ENCODE measurements at places on chromosomes 3 and 15.

DNA sequence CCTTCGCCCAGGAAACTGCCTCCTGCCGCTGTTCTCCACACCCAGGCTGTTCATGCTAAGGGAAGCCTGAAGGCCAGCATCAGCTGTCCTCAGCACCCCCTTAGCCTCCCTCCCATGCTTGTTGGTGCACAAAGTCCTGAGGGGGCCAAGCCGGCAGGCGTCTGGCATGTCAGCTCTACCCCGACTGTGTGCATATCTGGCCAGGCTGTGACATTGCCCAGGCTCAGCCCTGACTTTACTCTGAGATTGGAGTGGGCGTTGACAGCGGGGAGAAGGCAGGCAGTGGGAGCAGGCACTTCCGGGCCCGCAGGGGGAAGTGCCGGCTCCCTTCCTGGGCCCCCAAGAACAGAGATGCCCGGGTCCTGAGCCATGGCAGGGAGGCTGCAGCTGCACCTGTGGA, 492.2 kb downstream of the AGBL1 start:
- no peak for DNase-seq

DNA sequence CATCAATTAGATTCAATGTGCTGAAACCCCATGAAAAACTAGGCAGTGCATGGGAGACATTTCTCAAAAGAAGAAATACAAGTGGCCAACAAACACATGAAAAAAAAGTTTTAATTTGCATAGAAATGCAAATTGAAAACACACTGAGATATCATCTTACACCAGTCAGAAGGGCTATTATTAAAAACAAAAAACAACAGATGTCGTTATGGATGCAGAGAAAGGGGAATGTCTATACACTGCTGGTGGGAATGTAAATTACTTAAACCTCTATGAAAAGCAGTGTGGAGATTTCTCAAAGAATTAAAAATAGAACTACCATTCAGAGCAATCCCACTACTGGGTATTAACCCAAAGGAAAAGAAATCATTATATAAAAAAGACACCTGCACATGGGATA, 98.7 kb downstream of the CCNL1 start:
- no peak for DNase-seq

- no peak for DNase-seq
Observed at GRCh38 chr15:90054618-90055097, 47.6 kb downstream of the IDH2 start.

GRCh38 chr15:68232937-68233336, 3.4 kb upstream of the CLN6 start:
- DNase-seq: no peak

DNA sequence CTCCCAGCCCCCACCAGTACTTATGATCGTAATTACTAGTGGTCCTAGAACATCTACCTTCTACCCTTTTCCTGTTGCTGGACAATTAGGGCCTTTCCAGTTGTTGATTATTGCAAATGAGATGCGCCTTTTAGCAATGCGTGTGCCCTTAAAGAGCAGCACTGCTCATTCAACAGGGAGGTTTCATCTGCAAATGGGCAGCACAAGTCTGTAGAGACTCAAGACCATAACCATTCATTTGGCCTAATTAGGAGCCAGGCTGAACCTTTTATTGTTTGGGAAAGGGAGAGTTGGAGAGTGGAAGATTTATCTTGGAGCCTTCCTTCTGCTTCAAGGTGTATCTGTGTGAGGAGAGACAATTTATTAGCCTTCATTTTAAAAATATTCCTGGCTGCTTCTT, 42.3 kb downstream of the BOC start:
- DNase-seq: no peak

- no peak for DNase-seq
Observed at GRCh38 chr3:128390867-128391266, 75.8 kb downstream of the DNAJB8 start.

DNA sequence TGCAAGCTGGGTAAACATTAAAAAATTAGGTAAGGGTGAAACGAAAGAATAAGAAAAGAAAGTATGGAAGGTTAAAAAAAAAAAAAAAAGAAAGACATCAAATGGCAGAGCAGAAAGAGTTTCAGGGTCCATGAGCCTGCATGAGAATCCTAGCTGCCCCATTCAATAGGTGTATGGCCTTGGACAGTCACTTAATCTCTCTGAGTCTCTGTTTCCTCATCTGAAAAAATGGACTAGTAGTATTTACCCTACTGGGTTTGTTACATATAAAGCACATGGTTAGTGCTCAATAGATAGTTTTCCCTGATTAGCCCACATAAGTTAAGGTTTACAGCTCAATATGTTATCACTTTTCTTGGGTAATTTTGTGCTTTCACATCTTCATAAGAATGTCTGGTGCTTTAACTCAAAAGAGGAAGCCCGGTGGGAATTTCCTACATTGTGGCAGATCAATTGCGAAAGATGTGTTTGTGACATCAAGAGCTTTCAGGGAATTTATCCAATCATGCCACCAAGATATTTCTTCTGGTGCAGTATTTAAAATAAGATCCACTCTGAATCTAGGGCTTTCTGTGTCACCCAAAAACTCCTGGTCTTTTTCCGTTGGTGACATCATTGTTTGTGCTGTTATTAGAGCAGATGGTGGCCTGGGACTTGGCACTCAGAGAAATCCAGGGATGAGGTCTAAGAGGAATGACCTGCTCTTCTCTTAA, 57.2 kb upstream of the UBE2E1 start:
- no peak for DNase-seq

- DNase-seq: no peak
Observed at GRCh38 chr3:30779686-30780287, 114.7 kb downstream of the GADL1 start.

DNA sequence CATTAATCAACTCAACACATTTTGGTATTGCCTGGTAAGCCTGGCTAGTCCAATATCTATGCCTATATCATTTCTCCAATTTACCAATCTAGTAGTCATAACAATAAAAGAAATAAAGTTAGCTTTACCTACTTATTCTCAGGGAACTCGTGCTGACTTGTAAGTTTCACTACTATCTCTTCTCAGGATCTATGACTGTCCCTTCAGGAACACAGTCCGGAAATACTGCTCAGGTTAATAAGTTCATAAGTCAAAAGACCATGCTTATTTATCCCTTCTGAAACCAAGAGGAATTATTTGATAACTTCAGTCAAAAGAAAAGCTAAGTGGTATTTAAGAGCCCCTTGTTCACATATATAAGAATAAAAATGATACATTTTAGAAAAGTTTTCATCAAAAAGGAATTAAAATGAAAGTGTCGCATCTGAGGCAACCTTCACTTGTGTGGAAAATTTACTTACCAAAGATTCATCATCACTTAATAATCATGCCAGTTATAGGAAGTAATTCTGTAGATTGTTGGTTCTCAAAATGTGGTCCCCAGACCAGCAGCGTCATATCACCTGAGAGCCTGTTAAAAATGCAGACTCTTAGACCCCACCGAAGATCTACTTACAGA, 15.5 kb upstream of the THRB start:
- DNase-seq: no peak

DNA sequence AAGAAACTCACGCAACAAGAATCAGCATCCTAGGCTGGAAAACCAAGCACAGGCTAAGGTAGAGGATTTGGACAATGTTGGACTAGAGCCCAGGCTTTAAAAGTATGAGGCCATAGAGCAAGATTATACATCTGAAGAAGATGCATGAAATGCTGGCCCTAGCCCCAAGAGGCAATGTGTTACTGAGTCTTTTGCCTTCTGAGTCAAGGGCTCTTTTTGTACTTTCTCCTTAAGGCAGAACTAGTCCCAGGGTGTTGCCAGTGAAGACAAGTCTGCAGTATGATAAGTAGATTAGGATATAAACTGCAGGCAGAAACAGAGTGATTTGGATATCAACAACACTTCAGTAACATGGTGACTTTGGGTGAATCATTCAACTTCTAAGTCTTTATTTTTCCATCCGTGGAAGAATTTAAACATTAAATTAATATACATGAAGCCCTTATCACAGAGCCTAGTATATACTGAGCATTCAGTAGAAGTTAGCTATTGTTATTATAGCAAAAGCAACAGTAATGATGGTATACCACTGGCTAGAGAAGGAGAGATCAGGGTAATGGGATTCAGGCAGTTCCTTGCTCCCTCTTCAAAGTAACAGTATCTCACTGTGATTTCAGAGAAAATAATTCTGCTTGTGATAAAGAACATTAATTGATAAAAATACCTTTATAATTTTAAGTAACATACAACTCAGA, 99.9 kb upstream of the MLF1 start:
- no peak for DNase-seq

GRCh38 chr3:113277941-113278598, 66.7 kb downstream of the BOC start:
- DNase-seq: no peak

DNA sequence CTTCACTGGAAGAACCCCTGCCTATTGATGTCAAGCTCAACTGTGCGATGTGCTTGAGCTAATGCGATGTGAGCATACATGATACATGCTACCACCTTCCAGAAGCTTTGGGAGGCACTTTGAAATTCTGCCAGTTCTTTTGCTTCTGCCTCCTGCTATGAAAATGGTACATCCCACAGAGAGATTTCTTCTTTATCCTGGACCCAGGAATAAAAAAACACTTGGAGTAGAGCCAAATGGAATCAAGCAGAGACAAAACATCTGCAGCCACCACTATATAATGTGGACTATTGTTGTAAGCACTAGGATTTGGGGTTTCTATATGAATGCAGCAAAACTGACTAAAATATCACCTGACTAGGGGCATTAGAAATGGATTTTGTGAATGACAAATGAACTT, 119.9 kb upstream of the GAP43 start:
- DNase-seq: no peak

- DNase-seq: no peak
Observed at GRCh38 chr3:66396888-66397287, 103.9 kb downstream of the LRIG1 start.

GRCh38 chr3:13851997-13852637, 27.8 kb downstream of the WNT7A start:
- DNase-seq: no peak

Data from activated T-helper 1 cell treated with Interleukin-2 at 50 U/mL for 16 hours (primary cell).